ENCODE measurements at places on chromosomes 12 and 14.
A peak's percentile ranks its signal among the peaks of the same experiment; 100 is the strongest.

- no peak for DNase-seq
Observed at GRCh38 chr14:97462081-97462480, 664.9 kb downstream of the VRK1 start.

GRCh38 chr14:90426663-90427062 is 29.8 kb downstream of the CALM1 start:
- DNase-seq: no peak

- no peak for DNase-seq
Observed at GRCh38 chr14:34732802-34733201, 18.4 kb upstream of the CFL2 start.

GRCh38 chr12:3292677-3293412 is 198.2 kb upstream of the PRMT8 start:
- no peak for DNase-seq

GRCh38 chr12:105485921-105486320 is 155.4 kb downstream of the C12orf75 start:
- DNase-seq: no peak

DNA sequence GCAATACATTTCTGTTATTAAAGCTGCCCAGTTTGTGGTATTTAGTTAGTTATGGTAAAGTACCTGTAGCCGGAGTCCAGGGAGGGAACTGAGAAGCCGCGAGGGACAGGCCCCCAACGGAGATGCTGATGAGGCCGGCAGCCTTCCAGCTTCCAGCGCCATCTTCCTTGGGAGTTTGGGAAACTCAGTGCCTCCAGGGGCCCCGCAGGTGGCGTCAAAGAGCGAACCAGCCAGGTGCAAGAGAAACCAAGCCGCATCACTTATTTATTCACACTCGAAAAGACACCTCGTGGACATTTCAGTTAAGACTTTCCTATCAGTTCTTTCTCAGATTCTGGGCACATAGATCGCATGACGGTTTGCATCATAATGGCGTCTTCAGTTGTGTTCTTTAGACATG is 216.6 kb downstream of the GLT1D1 start:
- no peak for DNase-seq

DNA sequence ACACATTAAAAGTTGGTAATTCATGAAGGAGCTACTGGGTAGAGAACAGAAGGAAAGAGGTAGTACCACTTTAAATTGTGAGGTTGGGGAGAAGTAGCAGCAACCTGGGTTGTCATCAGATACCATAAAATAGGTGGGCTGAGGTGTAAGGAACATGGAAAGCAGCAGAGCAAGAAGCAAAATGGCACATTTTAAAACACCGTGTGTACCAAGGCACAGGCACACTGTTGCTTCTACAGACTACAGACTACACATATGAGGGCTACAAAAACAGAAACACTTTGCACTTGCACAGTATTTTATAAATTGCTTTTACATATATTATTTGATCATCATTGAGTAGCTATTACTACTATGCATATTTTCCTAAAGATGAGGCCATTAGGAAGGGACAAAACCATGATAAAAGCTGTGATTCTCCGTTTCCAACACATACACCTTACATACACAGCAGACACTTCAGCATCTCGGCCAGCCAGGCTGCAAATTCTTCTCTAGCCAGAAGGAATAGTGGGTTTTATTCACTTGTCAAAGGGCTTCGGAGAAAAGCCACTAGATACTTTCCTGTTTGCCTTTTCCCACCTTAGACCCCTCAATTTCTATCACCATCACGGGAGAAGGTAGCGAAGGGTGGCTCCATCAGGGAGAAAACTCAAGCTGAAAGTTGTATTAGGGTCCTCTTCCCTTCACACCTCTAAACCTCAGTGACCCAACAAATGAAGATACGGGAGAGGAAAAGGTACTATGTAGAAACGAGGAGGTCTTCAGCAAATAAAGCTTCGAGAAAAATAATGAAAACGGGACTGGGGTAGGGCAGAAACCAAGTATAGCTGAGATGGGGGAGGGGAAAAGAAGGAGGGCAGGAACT is 1.6 kb downstream of the PYM1 start:
- DNase-seq: no peak

GRCh38 chr14:75018694-75019093 is 16.0 kb downstream of the EIF2B2 start:
- DNase-seq: no peak

- DNase-seq: no peak
Observed at GRCh38 chr14:104745431-104745830, 7.5 kb upstream of the SIVA1 start.

DNA sequence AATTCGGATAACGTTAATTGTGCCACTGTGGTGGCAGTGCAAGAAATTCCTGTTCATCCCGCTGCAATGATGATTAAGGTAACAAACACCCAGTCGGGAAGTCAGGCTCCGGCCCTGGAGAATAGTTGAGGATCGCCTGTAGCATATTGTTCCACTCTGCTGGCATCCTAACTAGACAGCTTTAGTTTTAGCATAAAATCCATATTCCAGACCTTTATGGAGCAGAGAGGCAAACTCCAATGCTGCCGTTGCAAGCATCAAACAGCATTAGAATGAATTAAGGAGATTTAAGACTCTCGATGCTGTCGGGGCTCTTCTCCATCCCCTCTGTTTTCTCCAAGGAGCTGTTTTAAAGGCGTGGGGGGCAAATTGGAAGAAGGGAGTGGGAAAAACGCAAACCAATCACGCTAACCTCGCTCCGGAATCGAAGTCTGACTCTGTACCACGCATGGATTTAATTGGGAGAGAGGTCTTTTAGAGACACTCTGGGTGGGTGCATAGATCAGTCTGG is 660.4 kb downstream of the VRK1 start:
- DNase-seq: no peak

GRCh38 chr14:32514681-32515080 is 185.6 kb downstream of the AKAP6 start:
- DNase-seq: no peak

DNA sequence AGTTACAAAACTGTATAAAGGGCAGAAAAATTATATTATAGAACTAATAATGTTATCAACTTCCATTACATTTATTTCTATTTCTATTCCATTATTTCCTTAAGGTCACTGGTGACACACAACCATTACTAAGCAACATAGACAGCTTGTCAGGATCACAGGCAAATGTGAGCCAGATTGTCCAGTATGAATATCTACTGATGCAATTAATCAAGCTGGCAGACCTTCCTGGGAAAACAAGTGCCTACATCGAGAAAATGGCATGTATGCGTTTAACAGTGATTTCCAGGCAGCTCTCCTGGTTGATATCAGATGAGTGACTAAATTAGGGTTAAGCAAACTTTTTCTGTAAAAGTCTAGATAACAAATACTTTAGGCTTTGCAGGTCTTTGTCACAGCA is 36.9 kb upstream of the TSPAN8 start:
- no peak for DNase-seq

DNA sequence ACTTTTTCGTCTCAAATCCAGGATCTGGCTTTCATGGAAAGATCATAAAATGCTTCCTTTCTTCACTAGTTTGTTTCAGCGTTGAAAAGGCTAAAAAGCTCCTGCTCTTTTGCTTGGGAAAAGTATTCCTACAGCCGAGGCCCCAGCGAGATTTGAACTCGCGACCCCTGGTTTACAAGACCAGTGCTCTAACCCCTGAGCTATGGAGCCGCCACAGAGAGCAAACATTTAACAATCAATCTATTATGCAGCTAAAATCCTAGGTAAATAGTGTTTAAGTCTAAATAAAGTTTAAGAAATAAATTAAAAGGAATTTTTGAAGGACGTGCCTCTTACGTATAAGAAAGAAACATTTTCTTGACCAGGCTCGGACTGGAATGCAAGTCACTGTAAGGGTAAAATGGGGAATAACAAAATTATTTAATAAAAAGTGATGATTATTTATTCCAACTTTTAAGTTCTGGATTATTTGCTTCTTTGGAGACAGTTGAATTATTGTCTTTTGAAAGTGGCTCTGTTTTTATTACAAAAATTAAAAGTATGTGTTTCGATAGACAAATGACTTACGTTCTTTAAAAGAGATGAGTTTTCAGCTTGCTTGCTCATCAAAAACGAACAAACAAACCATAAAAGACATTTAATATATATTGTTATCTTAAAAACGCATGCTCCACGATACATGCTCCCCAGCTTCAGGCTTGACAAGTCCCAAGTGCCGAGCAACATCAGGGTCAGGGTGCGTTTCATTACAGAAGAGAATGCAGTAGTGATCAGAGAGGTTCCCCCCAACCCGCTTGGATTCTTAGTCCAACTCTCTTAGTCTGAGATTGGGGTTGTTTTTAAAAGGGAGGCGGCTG is 10.2 kb downstream of the OR6S1 start:
- peak; percentile 70 for DNase-seq

DNA sequence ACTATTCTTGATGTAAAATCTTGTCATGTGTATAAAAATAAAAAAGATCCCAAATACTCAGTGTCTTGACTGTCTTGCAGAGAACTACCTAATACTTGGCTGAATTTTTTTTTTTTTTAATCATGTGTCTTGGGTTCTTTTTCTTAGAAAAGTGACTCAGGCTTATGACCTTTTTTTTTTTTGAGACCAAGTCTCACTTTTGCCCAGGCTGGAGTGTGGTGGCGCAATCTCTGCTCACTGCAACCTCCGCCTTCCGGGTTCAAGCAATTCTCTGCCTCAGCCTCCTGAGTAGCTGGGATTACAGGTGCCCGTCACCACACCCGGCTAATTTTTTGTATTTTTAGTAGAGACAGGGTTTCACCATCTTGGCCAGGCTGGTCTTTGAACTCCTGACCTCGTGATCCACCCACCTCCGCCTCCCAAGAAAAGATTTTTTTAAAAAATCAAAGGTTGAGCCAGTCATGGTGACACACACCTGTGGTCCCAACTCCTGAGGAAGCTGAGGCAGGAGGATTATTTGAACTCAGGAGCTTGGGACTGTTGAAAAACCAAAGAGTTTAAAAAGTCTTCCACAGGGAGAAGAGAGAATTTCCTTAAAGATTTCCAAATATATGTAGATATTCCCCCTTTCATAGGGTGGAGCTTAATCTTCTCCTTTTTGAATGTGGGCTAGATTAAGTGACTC is 17.7 kb upstream of the TDG start:
- DNase-seq: no peak

- DNase-seq: no peak
Observed at GRCh38 chr14:93375673-93376156, 28.7 kb downstream of the COX8C start.

GRCh38 chr12:26434299-26435068 is 239.1 kb downstream of the SSPN start:
- peak; percentile 55 for DNase-seq

GRCh38 chr12:51028813-51029150 is 2.6 kb upstream of the SLC11A2 start:
- no peak for DNase-seq

DNA sequence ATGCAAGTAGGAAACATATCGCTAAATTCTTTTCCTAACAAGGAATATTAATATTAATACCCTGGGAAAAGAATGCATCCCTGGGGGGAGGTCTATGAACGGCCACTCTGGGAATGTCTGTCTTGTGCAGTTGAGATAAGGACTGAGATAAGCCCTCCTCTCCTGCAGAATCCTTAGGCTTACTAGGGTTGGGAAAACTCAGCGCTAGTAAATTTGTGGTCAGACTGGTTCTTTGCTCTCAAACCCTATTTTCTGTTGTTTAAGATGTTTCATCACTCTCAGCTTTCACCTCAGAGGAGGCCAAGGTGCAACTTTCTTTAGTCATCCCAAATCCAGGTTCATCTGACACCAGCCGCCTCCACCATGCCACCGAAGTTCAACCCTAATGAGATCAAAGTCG is 11.2 kb upstream of the RESF1 start:
- DNase-seq: no peak

DNA sequence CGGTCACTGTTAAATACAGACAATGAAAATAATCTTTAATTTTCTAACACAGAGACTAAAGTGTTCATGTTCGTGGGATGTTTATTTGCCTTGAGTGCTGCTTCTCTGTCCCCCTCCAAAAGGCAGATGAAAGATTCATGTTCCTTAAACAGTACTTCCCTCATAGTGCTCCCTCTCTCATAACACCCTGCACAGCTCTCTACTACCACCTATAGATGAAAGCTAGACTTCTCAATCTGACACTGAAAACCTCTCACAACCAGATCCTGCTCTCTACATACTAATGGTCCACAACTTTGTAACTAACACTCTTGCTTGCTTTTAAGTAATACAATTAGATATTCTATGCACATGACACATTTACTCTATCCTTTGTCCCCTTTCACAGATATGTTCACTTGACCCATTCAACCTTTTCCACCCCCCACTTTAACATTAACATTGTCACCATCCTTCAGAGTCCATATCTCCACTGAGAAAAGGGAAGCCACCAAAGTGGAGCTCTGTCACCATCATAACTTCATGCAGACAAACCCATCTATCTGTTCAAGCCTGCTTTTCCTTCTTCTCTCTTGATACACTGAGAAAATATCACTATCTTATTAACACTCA is 266.4 kb upstream of the USP15 start:
- DNase-seq: no peak

GRCh38 chr14:61593330-61593729 is 102.0 kb upstream of the HIF1A start:
- no peak for DNase-seq

DNA sequence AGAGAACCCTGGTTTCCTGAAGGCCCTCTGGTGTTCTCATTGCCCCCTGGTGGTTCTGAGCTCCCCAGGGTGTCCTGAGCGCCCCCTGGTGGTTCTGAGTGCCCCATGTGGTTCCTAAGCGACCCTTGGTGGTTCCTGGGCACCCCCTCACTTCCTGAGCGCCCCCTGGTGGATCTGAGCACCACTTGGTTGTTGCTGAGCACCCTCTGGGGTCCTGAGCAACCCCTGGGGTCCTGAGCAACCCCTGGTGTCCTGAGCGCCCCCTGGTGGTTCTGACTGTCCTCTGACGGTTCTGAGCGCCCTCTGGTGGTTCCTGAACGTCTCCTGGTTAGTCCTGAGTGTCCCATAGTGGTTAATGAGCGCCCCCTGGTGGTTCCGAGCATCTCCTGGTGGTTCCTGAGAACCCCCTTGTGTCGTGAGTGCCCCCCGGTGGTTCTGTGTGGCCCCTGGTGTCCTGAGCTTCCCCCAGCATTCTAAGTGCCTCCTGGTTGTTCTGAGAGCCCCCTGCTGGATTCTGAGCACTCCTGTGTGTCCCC is 568.3 kb downstream of the TMEM121 start:
- no peak for DNase-seq

GRCh38 chr14:71591929-71592328 is 340.3 kb upstream of the RGS6 start:
- no peak for DNase-seq

DNA sequence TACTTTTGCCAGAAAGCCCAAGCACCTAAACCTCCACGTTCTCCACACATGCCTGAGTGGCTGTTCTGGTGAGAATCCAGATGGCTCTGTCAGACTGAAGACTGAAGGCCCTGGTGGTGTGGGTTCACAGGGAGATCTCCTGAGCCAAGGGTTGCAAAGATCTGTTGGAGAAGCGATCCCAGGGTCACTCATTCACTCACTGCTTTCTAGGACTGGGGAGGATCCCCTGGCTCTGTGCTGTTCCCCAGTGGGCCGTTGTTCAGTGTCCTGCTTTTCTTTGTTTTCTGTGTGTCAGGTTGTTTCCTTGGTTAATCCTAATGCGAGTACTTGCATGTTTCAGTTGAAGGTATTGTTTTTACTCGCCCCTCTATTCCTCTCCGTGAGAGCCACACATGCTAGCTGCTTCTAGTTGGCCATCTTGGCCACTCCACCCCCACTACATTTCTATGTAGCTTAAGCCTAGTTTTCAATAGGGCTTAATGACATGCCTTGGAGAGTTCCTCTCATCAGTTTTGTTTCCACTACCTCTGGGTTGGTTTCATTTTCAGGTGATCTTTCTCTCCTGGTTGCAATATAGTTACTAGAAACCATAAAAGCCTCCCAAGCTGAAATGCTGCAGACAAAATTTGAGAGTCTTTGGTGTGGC is 144.5 kb upstream of the SLC38A2 start:
- DNase-seq: no peak

- DNase-seq: no peak
Observed at GRCh38 chr12:119797090-119797489, 80.0 kb downstream of the CIT start.
